Activated CD8-positive, alpha-beta memory T cell treated with anti-CD3 and anti-CD28 coated beads for 4 hours (primary cell): ENCODE measurements at places on chromosomes 4 and X.

DNA sequence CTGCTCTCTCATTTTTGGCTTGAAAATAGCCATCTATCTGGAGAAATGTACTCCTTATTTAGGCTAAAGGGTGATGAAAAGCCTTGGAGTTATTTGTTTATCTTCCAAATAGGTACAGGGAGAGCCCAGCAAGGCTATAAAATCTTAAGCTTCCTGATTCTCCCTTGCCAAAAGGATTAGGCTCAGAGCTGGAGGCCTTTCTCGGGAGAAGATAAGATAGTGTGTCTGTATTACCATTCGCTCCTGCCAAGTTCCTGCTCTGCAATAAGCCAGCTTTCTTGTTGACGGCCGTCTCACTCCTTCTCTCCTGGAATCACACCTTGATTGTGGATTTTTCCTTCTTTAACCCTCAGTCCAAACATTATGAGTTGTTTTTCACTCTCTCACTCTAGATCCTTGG is 171.8 kb upstream of the TTC29 start:
- no peak for DNase-seq

DNA sequence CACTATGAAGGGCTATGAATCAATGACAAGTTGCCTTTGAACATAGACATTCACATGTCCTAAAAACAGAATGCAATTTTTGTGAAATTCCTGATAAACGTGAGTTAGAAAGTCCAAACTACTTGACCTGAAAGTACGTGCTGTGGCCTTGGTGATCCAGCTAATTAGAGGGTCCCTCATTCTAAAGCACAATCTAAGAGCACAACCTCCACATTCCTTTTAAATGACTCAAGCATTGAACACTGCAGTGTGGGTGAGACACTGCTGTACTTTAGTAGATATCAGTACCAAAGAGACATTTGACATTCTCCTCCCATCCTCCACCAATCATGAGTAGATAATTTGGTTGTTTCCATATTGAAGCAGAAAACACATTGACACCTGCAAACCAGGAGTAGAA is 73.5 kb downstream of the FAM47B start:
- no peak for DNase-seq

DNA sequence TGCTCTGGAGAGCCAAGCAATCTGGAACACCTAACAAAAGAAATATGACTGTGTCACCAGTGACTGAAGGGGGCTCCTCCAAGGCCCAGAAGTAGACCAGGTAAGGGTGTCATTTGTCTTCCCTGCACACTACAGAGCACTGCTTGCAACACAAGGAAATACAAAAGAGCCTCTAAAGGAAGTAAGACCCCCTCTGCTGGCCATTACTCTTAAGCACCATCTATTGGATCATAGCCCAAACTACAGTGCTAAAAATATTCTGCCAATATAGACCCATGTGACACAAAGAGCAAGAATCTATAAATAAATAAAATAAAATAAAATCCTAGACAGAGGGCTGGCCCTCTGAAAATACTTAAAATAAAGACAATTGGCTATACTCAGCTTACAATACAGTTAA is 528.7 kb downstream of the TMA16 start:
- DNase-seq, result no peak

- no peak for DNase-seq
Measured at GRCh38 chr4:7073526-7074390, 5.9 kb upstream of the GRPEL1 start.

DNA sequence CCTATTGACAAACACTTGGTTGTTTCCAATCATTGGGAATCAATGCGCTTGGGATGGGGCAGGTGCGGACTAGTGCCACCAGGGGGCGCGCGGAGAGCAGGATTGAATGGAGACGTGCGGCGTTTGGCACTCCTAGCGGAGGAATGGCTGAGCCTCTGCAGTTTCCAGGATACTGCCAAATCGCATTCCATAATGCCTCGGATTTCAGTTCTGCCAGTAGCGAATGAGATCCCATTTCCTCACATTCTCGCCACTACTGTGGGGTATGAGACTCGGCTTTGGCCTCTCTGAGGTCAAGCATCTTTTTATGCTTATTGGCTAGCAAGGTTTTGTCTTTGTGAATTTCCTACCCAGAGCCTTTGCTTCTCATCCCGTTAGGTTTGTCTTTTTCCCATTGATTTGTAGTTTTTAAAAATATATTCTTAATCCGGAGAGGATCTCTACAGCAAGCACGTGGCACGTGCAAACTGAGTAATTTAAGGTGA is 28.7 kb downstream of the CLDN34 start:
- peak; percentile 52 for DNase-seq

GRCh38 chrX:2185341-2186082 is 315.3 kb downstream of the DHRSX start:
- DNase-seq, result no peak

- DNase-seq, result no peak
Measured at GRCh38 chrX:71439420-71439819, 73.3 kb downstream of the TAF1 start.

- no peak for DNase-seq
Measured at GRCh38 chrX:10833299-10834169, 213.1 kb upstream of the MID1 start.

DNA sequence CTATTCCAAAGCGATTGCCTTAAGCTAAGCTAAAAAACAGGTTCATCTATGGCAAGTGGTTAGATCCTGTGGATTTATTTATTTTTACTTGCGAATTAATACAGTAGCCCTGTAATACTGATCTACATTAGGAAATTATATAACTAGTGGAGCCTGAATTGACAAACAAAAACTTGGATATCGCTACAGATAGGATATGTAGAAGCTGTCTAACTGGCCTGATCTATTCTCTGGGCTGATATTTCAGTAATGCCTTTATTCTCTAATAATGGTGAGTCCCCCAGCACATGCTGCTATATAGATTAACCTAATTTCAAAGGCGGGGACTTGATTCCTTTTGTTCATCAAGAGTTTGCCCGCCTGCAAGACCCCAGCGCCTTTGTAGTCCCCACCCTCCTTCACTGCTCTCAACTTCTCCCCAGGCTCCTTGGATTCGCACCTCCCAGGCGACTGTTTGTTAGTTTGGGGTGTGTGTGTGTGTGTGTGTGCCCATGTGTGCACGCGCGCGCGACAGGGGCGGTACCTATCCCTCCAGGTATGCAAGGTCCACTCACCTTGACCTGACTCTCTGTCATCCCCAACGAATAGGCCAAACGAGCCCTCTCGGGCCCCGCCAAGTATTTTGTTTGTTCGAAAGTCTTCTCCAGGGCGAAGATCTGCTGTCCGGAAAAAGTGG is 3.8 kb downstream of the NKX6-1 start:
- no peak for DNase-seq

DNA sequence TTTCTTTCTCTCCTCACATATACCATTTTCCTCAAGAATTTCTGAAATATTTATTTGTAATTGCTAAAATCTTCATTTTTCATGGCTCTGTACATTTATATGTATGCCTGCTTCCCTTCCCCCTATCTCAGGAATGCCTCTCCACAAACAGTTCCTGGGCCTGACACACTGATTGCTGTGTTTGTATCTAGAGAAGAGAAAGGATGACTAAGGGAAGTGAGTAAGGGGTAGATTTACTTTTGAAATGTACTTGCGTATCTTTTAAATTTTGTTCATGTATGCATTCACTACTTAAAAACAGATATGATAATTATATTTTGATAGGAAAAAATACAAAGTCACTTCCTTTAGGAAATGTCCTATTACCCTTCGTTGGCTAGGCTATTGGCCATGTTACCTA is 790.8 kb downstream of the PCDH18 start:
- DNase-seq, result no peak

DNA sequence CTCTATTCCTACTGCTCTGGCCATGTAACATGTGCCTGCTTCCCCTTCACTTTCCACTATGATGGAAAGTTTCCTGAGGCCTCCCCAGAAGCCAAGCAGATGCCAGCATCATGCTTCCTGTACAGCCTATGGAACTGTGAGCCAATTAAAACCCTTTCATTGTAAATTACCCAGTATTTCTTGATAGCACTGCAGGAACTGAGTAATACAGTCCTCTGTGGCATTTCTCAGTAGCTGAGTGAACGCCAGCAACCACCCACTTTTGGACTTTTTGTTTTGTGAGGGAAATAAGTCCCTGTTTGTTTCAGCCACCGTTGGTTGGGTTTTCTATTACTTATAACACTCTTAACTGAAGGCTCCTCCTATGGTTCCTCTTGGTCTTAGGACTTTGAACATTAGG is 104.1 kb downstream of the C4orf51 start:
- no peak for DNase-seq

- no peak for DNase-seq
Measured at GRCh38 chrX:123083924-123084323, 100.2 kb upstream of the GRIA3 start.
